Activated T-cell treated with anti-CD3 and anti-CD28 coated beads, Interleukin-2, amount 50 U/mL, for 4 hours (primary cell): ENCODE measurements at places on chromosomes 6 and 20.

DNA sequence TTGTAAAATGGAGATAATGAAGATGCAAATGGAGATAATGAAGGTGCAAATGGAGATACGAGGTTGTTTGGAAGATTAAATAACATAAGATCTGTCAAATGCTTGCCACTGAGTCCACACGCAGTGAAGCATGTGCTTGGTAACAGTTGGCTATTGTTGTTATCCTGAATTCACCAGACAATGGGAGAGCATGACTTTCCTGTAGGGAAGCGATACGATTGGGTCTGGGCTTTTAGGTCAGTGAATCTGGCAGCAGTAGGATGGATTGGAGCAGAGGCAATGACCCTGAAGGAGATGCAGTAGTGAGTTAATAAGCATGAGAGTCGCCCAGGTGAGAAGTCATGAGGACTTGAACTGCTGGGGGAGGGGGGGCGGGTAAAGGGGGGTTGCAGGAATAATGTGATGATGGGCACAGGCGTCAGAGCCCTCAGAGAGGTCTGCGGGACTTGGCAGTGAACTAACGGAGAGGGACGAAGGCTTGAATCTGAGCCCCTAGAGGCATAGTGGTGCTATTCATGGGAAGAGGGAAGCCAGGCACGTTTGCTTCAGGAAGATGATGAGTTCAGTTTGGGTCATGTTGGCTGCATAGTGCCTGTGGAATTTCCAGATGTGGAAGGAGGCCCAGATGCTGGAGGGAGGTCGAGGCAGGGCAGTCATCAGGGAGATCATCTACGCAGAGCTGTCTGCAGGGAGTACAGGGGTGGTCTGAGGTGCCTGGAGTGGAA, 55.4 kb downstream of the ZDHHC14 start:
- DNase-seq = no peak

- no peak for DNase-seq
These were observed 92.6 kb upstream of the RIPOR2 start for GRCh38 chr6:25028328-25028727.

- no peak for DNase-seq
These were observed 85.6 kb upstream of the EMILIN3 start for GRCh38 chr20:41452226-41452625.

DNA sequence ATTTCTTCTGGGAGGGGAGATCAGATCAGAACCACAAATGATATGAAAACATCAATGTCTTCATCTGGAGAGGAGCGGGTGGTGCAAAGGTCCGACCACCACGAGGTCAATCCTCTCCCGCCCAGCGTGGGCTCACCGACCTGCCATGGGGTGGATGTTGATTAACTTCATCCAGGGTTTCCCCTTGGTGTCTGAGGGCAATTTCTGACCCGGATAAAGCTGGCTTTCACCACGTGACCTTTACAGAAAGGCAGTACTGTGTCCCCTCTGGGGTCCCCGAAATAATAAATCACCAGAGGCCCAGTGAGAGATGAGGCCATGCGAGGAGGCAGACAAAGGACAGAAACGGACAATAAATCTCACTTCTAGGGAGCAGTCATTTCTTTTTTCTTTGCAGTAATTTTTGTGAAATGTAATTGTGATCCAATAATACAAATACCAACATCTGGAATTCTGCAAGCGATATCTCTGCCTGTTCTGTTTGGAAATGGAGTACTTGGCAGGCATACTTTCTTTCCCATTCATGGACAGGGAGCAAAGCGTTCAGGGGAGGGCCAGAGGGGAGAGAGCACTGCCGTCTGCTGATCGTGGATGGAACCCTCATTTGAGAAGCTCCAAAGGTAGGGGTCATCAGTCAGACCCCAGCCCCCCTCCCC, 55.1 kb upstream of the APCDD1L start:
- DNase-seq = no peak
